ENCODE measurements at places on chromosomes 12 and 14.

GRCh38 chr14:66572826-66573225 is 64.9 kb downstream of the GPHN start:
- DNase-seq, result no peak

GRCh38 chr12:91249518-91250272 is 67.1 kb upstream of the DCN start:
- no peak for DNase-seq

DNA sequence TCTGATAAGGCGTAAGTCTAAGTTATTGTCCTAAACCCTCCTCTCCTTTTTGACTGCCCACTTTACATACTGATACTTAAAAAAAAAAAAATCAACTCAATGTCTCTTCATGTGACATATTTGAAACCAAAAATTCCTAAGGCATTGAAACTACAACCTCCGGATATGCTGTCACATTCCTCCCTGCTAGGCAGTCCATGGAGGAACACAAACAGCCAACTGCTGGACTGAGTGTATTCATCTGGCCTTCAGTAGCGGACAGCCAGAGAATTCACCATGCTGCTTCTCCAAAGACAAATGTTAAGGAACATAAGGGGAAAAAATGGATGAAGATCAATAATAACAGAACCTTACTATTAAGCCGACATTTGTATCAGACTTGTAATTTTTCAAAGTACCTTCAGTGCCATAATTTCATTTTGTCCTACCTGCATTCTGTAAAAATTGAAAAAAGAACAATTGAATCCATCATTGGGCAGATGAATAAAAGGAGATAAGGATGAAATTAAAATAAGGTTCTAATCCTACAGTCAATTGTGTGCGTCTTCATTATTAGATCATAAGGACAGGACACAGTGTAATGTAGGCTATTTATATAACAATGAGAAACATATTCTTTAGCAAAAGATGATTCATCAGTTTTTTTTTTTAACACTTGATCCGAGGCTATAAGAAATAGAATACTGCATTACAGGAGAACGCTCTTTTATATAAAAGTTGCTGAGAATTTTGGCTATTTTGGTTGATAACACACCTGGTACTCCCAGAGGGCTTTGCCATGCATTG is 12.2 kb downstream of the RERG start:
- no peak for DNase-seq

- no peak for DNase-seq
These were observed 498.5 kb downstream of the TMEM117 start for GRCh38 chr12:44334347-44334746.

- DNase-seq, result no peak
These were observed 234.9 kb downstream of the SUDS3 start for GRCh38 chr12:118611295-118611694.

- DNase-seq, result no peak
These were observed at the start of gene A2ML1 for GRCh38 chr12:8822298-8822697. Gene A2ML1, plus strand, starts transcription at chr12:8822621. Its CDS starts 31 bp downstream, at chr12:8822652.

DNA sequence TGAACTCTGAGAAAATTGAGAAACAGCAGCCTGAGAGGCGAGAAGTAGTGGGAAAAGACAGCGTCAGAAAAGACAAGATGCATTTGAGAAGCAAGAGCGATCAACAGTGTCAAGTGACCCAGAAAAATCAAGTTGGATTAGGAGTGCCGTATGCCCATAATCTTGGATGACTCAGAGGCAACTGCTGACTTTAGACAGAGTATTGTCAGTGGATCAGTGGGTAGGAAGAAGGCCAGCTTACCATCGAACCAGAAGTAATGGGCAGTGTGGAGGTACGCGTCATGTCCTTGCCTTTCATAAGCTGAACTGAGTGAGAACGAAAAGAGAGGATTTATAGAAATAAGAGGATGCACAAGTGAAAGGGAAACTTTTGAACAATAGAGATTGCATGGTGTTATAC is 151.0 kb upstream of the NAV3 start:
- DNase-seq, result no peak

GRCh38 chr12:5262450-5262849 is 169.5 kb upstream of the NTF3 start:
- no peak for DNase-seq

- DNase-seq, result no peak
These were observed 8.5 kb upstream of the FZD10 start for GRCh38 chr12:130153803-130154202.

DNA sequence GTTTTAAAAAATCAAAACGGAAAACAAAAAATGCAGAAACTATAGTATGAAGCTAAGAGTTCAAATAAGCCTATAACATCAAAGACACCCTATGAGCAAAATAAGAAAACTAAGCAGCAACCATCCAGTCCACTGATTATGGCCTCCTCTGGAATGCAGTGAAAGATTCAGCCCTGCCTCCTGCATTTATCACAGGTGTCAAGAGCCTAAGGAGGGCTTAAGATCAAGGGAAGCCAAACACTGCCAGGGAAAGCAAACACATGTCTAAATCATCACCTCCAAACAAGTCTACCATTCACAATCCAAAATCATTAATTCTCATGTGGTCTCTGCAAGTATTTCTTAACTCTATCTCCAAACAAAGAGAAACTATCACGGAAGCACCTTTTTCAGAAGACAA is 28.4 kb downstream of the SARNP start:
- no peak for DNase-seq

DNA sequence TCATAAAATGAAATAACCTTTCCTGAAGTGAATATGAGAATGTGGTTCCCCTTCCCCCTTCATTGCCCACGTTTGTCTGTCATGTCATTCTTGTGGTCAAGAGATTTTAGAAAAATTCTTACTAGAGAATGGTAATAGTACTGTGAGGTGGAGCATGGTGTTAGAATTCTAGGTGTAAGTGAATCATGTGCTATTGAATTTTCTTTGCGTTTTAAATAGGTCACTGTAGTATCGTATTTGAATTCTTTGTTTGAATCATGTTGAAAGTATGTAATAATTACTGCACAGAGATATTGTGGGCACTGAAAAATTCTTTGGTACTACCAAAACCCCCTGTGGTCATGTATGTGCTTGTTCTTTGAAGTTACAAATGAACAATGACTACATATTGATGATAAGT is 49.9 kb downstream of the FUT8 start:
- no peak for DNase-seq

GRCh38 chr14:34180434-34180833 is 229.6 kb upstream of the EGLN3 start:
- DNase-seq, result no peak

DNA sequence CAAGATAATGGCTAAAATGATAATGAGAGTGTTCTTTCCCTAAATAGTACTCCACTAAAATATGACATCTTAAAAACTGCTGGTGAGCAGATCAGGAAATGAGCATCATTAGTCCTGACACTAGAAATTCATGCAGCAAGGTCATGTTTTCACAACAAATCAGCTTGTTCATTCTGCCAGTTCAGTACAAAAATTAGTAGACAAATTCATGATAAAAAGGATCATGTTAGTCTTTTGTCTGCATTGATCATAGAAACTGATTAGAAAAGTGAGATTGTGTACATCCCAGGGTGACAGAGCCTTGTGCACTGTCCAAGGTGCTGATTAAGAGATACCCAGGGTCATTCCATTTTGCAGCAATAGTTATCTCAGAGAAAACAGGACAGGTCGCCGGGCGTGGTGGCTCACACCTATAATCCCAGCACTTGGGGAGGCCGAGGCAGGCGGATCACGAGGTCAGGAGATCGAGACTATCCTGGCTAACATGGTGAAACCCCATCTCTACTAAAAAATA is 163.6 kb downstream of the RIMBP2 start:
- DNase-seq, result no peak

- DNase-seq, result no peak
These were observed 60.5 kb upstream of the USP44 start for GRCh38 chr12:95611676-95612309.

DNA sequence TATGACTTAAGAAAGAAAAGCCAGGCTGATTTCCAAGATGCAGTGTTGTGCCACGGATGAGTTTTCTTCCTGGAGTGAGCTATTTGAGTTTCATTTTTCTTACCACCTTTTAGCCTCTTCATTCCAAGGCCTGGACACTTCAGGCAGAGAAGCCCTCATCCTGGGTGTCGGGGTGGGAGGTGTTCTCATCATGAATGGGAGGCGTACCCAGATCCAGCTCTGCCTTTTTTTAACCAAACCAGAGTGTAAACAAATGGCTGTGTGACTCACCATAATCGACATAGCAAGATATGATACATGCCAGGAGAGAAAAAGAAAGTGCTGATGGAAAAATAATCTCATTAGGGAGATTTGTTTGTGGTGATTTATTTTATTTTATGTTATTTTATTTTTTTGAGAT is 79.9 kb downstream of the ARF6 start:
- DNase-seq, result no peak

GRCh38 chr14:60736494-60736893 is 1.9 kb downstream of the MNAT1 start:
- DNase-seq, result no peak

DNA sequence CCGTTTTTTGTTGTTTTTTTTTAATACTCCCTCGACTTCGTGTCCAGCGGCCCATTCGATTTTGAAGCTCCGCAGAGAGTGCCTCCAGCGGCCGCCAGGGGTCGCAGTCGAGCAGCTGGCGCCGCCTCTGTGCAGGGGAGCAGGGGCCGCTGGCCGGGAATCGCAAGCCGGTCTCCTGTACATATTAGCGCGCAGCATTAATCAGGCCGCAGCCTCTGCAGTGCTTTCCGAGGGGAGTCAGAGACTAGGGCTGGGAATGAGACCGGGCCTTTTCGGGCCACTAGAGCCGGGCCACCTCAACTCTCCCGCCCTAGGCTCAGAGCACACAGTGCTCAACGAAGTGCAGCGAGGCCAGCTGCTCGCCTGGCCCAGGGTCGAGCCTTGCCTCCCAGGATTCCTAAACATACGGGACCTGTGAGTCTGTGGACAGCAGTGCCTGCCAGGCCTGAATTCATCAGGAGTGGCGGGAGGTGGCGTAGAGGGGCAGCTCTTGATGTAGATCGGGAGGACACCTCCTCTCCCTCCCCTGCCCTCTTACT is 81.8 kb downstream of the EMP1 start:
- peak; percentile 29 for DNase-seq

DNA sequence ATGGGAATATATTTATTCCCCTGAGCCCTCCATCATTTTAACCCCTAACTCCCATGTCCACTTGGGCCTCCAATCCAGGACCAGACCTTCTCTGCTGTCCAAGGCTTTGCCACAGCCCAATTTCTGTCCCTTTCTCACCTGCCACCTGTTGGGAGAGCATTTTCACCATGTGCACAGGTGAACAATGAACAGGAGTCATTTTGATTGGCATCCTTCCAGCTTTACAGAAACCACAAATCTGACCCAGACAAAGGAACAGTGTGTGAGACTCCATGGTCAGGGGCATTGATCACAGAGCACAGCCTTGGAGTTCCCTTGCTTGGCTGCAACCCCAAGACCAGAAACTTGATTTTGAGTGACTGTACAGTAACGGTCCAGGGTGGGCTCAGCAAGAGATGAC is 91.9 kb downstream of the CRACR2A start:
- no peak for DNase-seq

DNA sequence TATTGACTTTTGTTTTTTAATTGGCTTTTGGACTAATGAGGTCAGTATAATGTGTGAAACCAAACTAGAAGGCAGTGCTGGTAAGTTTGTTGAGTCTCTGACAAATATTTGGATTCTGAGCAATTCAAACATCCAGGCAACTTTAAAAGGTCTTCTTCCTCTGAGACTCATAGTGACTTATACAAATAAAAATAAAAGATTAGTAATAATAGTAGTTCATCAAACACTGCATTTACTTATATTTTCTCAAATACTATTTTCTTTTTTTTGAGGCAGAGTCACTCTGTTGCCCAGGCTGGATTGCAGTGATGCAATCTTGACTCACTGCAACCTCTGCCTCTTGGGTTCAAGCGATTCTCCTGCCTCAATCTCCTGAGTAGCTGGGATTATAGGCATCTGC is 337.9 kb downstream of the DAD1 start:
- no peak for DNase-seq

DNA sequence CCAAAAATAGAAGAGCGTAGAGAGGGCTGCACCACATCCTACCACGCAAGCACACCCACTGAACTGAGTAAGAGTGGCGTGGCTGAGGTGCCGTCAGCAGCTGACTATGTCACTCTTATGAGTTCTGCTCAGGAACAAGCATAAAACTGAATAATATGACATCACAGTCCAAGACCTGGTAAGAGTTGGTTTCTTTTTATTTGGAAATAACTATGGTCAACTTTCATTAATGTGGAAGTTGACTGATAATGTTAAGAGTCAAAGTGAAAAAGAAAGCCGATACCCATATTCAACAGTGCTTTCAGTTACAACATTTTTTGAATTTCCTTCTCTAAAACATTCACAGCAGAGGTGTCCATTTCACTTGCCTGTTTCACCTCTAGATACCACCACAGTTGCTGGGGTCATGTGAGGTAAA is 44.6 kb downstream of the GNS start:
- no peak for DNase-seq

- no peak for DNase-seq
These were observed 4.0 kb upstream of the SYCP3 start for GRCh38 chr12:101743242-101743641.

- no peak for DNase-seq
These were observed 53.0 kb downstream of the PKP2 start for GRCh38 chr12:32843528-32844095.

- no peak for DNase-seq
These were observed 468.5 kb upstream of the MGAT4C start for GRCh38 chr12:86724716-86725115.

DNA sequence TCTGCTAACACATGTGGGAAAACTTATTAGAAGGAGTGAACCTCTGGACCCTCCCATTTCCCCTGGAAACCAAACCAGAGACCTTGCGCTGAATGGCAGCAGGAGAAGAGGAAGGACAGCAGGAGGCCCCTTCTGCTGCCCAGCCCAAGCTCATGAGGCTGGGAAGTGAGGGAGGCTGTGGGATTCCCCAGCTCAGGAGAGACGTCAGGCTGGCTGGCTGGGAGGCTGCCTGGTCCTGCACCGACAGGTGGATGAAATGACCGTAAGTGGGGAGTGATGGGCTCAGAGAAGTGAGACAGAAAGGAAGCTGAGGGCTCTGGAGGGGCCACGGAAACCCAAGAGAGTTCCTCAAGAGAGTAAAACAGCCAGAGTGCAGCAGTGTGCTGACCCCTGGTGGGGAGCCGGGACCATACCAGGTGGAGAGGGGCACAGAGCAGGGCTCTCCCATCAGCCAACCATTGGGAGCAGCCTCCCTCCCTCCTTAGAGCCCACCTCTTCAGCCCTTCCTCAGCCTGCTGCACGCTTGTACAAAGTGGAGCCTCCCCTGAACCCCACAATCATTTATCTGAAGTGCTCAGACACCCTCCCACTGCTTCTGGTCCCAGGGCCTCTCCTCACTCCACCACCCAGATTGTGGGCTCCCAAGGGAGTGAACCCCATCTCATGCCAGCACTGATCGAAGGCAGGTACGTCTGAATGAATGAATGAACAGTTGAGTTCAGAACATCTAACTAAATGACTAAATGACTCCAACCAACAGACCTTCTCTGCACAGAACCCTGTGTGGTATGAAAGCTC is 14.0 kb downstream of the TAMALIN start:
- DNase-seq, result no peak

GRCh38 chr12:27449893-27450534 is 3.5 kb downstream of the SMCO2 start:
- DNase-seq, result no peak
